ENCODE measurements at places on chromosomes 12 and 14.

GRCh38 chr14:68270342-68270741 is 450.8 kb downstream of the RAD51B start:
- DNase-seq: no peak

DNA sequence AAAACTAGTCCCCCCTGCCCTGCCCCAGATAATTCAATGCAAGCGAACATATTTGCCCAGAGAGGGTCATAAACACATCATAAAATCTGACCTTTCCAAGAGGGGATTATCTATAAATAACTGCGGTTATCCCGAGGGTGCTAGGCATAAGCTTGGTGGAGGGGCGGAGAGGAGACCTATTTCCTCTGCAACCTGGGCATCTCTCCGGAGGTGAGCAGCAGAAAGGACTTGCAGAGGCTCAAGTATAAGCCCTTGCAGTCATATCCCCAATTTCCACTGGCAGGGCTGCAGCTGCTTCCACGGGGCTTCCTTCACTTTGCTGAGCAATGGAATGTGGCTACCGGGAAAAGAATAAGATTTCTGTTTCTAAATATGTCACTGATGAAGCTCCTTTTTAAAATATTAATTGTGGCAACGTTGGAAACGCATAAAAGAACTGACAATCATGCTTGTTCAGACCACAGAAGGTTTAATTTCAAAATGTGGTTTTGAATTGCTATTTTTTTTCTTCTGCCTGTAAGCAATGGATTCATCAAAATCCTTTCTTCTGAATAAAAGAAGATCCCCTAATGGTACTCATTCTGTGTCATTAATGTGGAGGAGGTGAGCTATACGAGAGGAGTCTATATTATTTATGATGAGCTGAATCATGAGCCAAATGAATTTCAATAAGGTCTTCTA is 268.9 kb upstream of the ATP2B1 start:
- DNase-seq: peak; percentile 7

DNA sequence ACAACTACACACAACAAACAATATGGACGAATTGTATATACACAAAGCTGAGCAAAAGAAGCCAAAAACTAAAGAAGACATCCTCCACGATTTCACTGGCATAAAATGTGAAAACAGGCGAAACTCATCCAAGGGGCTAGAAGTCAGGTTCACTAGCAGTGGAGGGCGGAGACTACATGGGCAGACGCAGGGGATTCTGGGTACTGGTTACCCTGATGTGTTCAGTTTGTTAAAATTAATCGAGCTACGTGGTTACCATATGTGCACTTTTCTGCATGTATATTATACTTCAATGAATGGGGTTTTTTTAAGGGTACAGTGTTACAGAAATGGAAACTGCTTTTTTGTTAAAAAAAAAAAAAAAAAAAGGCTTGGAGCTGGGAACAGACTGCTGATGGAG is 12.3 kb downstream of the KDM2B start:
- no peak for DNase-seq

DNA sequence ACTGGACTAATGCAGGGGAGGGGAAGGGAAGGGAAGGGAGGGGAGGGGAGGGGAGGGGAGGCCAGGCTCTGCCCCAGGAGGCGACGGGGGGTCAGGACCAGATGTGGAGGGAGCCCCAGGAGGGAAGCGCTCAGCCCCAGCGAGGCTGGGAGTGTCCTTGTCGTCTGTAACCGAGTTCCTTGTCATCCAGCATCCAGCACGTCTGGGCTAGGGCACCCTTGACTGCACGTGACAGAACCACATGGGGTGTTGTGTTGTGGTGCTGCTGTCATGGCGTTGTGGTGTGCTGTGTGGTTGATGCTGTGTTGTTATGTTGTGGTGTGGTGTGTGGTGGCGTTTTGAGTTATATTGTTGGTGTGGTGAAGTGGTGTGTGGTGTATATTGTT is 28.4 kb upstream of the SFSWAP start:
- no peak for DNase-seq

DNA sequence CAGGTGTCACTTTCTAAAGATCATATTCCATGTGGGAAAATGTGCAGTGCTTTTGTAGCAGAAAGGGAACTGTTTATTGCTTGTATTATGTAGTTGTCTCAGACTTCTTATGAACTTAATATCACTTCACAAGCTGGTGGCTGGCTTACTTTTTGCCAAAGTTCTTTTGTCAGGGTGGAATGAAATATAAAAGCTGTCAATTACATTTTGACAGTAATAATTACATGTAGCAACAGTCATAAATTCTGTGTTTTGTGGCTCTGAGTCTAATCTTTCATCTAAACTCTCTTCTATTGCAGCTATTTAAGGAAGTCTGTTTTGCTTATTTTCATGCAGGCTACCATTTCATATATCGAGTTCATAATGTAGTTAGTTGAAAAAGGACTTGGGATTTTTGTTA is 106.6 kb downstream of the OTOGL start:
- no peak for DNase-seq

GRCh38 chr12:28987538-28988324 is 161.3 kb upstream of the FAR2 start:
- peak; percentile 15 for DNase-seq

DNA sequence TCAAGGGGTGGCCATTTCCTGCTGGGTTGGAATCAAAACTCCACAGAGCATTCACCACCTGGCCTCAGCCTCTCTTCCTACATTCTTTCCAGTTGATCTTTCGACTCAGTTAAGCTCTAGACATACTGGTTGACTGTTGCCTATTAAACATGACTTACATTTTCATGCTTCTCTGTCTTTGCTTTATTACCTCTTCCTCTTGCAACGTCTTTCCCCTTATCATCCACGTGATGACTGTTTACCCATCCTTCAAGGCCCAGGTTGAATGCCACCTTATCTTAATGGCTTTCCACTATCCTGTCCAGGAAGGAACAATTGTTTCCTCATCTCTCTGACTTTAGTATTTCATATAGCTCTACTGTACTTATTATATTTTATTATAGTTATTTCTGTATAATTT is 24.4 kb upstream of the CCDC175 start:
- DNase-seq: no peak

Data from tongue (tissue), 3 donors.